HuH-7 (cell line): ENCODE measurements at places on chromosomes 3 and 15.
A peak's percentile ranks its signal among the peaks of the same experiment; 100 is the strongest.

DNA sequence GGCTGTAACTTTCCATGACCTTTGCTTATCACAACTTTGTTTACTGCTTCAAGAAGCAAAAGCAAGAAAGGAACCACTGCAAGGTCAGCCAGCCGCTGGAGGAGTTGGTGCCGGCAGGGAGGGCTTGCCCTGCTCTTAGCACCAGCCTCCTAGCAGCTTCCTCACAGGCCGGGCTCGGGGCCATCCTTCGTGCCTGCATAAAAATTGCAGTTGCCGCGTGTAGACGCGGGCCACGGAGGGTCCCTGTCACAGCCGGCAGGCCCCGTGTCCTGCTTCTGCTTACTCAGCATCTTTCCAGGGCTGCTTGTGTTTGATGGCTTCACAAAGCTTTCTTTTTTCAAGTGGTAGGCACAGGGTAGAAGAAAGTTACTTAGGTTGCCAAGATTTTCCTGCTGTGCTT lies 84.4 kb downstream of the PGPEP1L start:
- DNase-seq, result no peak

GRCh38 chr3:72162649-72163184 lies 377.8 kb upstream of the PROK2 start:
- DNase-seq, result no peak

- peak; percentile 46 for DNase-seq
Observed at GRCh38 chr15:90482124-90483011, 47.4 kb upstream of the CRTC3 start.

DNA sequence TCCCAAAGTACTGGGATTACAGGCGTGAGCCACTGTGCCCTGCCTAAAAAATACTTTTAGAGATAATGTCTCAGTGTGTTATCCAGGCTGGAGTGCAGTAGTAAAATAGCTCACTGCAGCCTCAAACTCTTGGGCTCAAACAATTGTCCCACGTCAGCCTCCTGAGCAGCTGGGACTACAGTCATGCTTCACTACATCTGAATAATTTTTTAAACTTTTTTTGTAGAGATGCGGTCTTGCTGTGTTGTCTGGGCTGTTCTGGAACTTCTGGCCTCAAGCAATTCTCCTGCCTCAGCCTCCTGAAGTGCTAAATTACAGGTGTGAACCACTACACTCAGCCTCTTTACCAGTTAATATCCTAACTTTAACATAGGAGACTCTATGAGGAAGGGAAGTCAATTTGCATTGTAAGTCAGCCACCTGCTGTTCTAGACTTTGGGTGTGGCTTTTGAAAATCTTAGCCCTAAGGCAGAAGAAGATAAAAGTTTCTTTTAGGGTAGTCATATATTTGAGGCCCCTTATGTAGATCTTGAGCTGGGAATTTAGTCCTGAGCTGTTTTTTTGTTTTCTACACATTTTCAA lies 78.2 kb upstream of the RASGRP1 start:
- DNase-seq, result no peak

GRCh38 chr3:61595288-61595687 lies 33.9 kb downstream of the PTPRG start:
- DNase-seq, result no peak

GRCh38 chr3:129824926-129825541 lies 68.5 kb downstream of the TMCC1 start:
- peak; percentile 56 for DNase-seq

GRCh38 chr3:59873576-59874230 lies 823.9 kb upstream of the CFAP20DC start:
- no peak for DNase-seq

DNA sequence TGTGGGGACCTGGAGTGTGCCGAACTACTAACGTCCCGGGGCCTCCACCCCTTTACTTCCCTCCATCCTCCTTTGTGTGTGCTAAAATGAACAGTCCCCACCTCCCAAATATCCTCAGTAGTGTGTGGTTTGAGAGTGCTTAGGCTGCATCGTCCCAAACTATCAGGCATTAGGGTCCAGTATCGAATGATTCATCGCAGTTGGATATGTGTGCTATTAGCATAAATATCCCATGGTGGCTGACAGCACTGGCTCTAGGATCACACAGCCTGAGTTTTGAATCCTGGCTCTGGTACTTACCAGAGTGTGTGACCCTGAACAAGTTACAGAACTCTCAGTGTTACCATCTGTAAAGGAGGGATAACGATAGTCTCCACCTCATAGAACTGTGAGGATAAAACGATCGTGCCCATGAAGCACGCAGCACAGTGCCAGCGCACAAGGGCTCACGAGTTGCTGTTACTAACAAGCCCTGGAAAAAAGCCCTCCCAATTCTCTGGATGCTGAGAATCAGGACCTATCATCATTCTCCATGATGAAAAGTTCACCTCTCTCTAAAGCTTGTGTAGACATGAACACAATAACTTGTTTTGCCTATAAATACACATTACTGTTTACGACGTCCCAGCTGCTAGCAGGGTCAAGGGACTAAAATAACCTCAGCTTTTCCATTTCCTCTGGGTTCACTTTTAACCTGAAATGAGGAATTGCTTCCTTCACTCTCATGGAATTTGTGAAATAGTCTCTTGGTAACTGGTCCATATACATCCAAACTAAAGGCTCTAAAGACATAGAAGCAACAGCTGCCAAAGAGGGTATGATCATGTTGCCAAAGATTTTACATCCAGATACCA lies 51.0 kb downstream of the VGLL4 start:
- DNase-seq, result no peak

- no peak for DNase-seq
Observed at GRCh38 chr3:56297281-56297840, 170.9 kb downstream of the ERC2 start.

DNA sequence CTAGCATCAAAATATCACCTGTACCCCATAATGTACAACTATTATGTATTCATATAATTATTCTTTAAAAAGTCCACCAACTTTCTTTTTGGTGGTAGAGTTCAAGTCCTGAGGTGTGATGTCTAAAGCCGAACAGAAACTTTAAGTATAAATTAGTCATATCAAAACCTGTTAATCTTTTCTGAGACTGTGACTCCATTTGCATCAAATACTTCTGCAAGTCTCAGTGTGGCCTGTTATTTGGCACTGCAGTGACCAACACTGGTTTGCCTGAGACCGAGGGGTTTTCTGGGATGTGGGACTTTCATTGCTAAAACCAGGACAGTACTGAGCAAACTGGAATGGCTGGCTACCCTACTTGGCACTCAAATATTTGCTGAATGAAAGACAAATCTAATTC lies 7.3 kb downstream of the NGLY1 start:
- DNase-seq, result no peak

DNA sequence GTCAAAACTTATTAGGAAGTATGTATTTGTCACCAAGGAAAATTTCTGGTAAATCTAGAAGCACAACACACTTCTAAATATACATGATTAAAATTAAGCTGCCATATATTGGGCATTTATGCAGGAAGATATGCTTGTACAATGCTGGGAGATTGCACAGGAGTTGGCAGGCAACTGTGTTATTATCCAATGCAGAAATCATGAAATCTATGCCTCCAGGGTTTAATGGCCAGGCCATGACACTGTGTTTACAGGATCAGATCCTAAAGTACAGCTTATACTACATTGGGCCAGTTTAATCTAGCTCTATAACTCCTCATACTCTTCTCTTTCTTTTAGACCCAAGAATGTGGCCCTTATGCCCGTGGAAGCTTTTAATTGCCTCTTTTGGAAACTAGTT lies 391.4 kb upstream of the DPH6 start:
- DNase-seq, result no peak

DNA sequence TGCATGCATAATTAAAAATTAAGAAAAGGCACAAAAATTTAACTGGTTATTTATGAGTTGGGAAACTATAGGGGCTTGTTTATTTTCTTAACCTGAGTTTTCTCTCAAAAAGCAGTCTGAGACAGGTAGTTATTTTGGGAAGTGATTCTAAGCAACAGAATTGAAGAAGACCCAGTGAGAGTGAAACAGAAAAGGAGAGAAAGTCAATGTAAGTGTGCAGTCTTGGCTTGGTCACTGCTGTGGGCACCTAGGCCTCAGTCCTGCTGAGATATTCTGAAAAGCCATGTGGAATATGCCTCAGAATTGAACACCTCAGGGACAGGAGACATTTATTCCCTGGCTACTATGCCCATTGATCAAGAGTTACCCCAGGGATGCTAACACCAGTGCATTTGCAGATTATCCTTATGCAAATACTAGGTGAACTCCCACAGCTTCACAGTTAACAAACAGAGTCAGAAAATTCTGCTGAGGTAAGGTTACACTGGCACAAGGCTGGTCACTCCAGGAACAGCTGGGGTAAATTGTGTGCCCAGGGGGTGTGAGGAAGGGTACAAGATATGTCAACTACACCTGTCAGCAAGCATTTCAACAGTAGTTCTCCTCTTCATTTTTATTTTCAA lies 222.7 kb downstream of the EFHB start:
- DNase-seq, result no peak

DNA sequence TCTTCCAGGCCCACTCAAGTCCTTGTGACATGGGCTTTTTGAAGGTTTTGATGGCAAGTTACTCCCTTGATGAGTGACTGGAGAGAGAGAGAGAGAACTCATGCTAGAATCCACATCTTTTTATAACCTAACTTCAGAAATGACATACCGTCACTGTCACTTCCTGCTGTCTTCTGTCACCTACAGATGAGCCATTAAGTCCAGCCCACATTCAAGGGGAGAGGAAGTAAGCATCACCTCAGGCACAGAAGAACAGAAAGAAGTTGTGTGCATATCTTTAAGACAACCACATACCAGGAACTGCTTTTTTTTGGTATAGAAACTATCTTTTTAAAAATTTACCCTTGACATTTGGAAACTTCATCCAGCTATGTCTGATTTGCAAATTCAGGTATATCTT lies 16.6 kb upstream of the TXNRD3 start:
- no peak for DNase-seq

- no peak for DNase-seq
Observed at GRCh38 chr3:5197022-5197421, 9.5 kb downstream of the EDEM1 start.

GRCh38 chr3:3516996-3517395 lies 282.2 kb upstream of the LRRN1 start:
- DNase-seq, result no peak

DNA sequence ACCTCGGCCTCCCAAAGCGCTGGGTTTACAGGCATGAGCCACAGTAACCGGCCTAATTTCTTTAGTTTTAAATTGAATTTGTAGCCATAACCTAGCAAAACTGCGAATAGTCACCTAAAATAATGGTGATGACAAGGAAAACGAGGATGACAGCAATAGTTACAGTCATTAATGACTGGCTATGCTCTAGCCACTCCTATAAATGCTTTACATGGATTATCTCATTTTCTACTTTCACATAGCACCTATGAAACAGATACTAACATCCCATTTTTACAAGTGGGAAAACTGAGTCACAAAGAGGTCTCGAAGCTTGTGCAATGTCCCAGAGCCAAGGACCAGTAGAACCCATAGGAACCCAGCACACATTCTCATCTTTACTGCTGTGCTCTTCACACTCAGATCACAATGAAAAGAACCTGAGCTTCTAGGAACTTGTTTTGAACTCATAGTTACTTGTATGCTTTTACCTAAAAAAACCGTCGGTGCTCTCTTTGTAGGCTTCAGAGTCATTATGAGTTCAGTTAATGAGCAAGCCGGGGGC lies 39.4 kb downstream of the FBXL22 start:
- no peak for DNase-seq

GRCh38 chr15:94522125-94522524 lies 290.8 kb downstream of the MCTP2 start:
- no peak for DNase-seq

- no peak for DNase-seq
Observed at GRCh38 chr3:4730719-4731118, 237.6 kb downstream of the ITPR1 start.

- DNase-seq, result no peak
Observed at GRCh38 chr3:192422997-192423342, 304.4 kb downstream of the FGF12 start.

DNA sequence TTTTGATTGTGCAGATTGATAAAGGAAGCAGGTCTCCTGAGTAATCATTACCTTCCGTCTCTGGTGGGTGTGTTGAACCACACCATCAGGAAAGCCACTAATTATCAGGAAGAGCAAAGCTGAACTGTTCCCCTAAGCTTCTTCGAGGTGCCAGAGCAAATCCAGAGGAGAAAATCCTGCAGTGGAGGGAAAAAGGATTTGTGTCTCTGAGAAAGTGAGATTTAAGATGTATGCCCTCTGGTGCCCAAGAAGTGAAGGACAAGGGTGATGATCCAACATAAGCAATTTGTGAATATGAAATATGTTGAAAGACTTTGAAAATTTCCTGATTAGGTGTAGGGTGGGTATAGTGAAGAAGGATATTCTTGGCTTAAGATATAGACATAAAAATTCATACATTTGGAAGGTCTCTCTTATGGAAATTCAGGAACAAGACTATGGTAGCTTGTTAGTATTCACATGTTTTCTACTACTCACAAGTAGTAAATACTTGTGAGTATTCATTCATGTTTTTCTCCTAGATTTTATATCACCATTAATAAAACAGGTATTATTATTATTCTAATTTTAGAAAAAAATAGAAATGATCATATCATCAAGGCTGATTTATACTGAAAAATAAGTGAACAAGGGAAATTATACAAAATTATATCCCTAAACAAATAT lies 34.8 kb downstream of the COMMD2 start:
- DNase-seq, result peak; percentile 35

DNA sequence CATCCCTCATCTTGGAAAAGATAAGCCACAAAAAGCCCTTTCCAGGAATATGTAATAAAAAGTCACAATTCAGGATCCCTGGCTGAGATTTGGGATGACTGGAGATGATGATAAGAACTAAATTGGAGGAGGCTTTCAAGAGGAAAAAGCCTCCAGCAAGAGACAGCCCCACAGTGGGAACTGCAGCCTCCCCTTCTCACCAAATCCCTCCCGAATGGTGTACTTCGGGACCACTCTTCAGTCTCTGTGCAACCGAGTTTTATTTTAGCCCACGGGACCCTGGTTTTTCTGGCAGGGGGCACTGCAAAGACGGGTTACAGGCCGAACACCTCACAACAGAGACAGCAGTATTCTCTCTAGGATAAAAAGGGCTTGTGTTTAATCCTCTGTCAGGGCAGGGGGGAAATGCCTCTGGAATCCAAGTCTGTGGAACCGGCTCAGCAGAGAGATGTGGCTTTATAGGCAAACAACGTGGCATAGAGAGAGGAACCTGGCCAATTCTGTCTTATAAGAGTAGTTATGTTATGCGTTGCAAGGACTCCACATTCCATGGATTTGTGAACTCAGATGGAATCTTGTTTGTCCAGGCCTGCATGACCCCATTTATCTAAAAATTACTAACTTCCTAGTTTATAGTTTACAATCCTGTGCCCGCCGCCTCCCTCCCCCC lies 1.2 kb upstream of the LMCD1 start:
- DNase-seq, result no peak

GRCh38 chr15:74869372-74869725 lies 3.8 kb downstream of the SCAMP2 start:
- no peak for DNase-seq

- DNase-seq, result peak; percentile 24
Observed at GRCh38 chr3:58175437-58176184, 35.2 kb downstream of the DNASE1L3 start.

- no peak for DNase-seq
Observed at GRCh38 chr3:14518432-14518802, 21.7 kb downstream of the GRIP2 start.
